ENCODE measurements at places on chromosomes 6 and 20.
A peak's percentile ranks its signal among the peaks of the same experiment; 100 is the strongest.

DNA sequence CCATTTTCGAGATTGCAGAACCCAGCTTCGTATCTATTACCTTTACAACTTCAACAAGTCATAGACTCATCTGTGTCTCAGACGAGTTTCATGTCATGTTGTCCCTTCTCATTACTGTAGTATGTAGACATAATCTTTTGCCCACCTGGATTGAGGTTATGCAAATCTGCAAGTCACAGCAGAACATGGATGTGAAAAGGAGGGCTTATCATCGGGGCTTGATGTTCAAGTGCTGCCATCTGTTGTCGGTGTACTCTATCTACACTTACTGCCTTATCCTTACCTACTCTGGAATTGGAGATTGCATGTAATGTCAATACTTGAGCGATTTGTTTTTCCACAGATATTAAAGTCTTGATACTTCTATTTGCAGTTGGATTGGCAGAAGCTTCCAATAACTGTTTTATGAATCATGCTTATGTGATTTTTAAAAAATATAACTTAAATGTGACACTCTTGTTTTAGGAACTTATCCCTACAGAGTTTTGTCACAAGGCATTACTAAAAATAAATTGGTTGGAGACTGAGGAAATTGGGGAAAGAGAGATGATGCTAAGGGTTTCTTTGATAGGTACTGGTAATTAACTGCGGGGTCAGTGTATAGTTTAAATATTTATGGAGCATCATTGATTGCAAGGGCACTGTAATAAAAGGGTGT, 3.0 kb upstream of the GOPC start:
- peak; percentile 66 for DNase-seq

GRCh38 chr6:87152526-87152955, 2.8 kb upstream of the ZNF292 start:
- DNase-seq = no peak

DNA sequence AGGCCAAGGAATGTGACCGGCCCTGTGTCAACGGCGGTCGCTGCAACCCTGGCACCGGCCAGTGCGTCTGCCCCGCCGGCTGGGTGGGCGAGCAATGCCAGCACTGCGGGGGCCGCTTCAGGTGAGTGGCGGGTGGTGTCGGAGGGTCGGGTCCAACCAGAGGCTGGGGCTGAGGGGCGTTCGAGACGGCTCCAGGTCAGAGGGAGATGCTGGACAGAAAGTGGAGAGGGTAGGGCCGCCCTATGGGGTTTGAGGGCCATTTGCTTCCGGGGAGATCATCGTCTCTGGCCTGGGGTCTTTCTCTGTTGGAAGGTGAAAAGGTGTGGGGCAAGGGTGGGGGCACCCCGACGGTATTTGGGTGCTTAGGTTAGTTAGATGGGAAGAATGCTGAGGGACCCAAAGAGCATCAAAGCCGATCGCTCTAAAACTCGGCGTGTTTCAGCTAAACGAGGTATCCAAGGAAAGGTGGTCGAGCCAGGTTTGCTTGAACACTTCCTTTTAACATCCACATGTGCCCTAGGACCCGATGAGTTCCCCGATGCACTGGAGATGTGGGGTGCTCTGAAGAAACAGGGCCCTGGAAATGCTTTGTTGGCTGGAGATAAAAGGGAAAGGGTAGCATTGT, 691 bp downstream of the ATRN start:
- peak; percentile 10 for DNase-seq

DNA sequence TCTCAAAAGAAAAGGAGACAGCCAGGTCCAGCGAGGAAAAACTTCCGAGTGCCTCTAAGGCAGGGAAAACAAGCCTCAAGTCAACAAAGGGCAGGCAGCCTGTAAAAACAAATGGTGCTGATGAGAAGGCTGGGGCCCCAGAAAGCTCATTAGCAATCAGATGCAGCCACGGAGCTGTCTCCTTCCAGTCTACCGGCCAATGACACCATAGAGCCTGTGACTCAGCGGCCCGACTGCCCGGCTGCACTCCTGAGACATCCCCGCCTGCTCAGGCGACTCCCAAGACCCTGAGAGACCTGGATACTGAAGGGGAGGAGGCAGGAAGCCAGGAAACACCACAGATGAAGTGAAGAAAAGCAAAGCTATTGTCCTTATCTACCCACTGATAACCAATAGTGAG, 120.1 kb upstream of the HDDC2 start:
- no peak for DNase-seq

DNA sequence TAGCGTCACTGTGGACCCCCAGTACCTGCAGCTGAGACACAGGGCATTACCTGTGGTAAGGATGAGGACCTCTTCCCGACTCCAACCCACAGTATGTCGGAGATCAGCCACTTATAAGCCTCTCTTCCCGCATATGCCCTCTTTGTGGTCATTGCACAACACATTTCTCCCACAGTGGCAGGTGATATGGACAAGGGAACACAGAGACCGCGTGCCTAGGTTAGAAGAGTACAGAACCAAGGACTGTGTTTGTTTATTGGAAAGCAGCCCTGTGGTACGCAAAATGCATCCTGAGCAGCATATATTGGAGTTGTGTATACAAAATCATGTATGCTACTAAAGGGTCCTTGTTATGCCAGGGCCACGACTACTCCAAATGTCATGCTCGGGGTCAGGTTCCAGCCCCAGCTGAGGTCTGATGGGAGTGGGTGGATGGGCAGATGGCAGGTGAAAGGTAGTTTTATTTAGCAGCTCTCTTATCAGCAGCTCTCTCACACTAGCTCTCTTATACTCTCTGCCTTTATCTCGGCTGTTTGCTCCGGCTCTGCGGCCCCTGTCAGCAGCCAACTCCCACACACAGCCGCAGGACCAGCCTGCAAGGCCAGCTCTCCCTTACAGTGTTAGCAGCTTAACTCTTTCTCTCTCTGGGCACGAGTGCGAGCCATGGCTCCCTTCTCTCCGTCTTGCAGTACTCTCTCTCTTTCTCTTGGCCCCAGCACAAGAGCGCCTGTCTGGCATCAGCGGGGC, 569.0 kb downstream of the KIF16B start:
- no peak for DNase-seq

- no peak for DNase-seq
Measured at GRCh38 chr6:110329348-110329713, 28.8 kb downstream of the METTL24 start.

DNA sequence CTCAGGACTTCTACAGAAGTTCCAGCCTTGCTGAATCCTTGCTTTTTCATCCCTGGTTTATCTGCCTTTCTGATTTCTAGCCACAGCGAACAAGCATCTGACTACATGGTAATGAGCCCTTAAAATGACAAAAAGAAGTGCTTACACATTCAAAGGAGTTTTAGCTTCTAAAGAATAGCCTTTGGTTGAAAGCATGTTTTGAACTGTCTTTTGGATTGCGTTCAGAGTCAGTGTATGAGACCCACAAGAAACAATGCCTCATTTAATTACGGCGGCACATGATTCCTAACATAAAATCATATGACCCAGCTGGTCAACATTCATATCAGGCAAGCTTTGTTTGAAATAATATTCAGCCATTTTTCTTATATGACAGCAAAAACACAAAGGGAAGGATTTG, 784.2 kb downstream of the KIF16B start:
- DNase-seq = no peak

- DNase-seq = no peak
Measured at GRCh38 chr6:146981981-146982380, 222.2 kb upstream of the STXBP5 start.

DNA sequence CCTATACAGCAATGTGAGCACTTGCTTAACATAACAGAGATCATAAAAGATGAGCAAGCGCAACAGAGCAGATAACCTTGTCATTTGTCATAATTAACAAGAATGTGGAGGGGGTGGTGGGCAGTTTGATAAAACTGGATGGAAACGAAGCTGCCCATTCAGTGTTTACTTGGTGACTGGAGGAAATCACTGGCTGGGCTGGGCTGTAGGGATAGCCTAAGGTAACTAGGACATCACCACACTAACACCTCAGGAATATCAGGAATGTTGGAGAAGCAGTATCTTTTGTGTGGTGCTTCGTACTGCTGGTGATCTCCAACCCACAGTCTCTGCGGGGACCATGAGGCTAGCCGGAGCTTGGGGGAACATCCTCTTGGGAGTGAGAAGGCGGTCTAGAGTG, 218.4 kb downstream of the HIVEP2 start:
- no peak for DNase-seq

- no peak for DNase-seq
Measured at GRCh38 chr20:32562495-32562911, 22.6 kb downstream of the NOL4L start.

DNA sequence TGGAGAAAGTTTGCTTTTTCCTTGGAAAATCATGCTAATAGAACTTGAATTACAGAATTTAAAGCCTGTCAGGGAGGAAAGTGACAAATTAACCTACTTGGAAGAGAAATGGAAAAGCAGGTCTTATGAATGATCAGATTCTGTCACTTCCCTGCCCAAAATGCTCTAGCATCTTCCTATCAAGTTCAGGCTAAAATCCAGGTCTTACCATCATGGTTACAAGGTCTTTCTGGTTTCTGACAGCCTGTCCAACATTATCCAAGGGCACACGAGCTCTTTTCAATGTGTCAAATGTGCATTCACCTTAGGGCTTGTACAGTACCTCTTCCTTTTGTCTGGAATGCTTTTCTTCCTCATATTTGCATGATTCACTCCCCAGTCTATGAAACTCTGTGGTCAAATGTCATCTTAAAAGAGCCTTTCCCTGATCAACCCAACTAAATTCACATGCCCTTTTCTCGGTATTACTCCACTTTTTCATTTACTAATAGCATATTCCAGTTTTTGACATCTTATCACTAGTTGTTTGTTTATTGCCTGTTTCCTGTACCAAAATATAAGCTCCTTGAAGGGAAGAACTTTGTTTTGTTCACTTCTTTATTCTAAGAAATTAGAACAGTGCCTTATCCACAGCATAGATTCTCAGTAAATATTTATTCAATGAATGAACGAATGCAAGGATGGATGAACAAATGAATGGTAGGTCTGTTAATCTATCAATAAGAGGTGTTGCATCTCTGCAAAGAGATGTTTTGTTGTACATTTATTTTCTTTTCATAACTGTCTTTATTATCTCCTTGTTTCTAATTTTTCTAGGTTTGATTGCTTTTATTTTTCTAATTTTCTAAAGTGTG, 139.5 kb downstream of the BCAS1 start:
- DNase-seq = no peak

- no peak for DNase-seq
Measured at GRCh38 chr6:32885698-32886286, 31.8 kb downstream of the PSMB9 start.

- DNase-seq = no peak
Measured at GRCh38 chr6:109393157-109393885, 11.1 kb upstream of the CD164 start.

Measured in activated naive CD4-positive, alpha-beta T cell treated with anti-CD3 and anti-CD28 coated beads for 36 hours (primary cell).